ENCODE measurements at places on chromosomes 6 and 20.

- DNase-seq, result no peak
Observed at GRCh38 chr6:8556370-8557013, 121.1 kb upstream of the SLC35B3 start.

DNA sequence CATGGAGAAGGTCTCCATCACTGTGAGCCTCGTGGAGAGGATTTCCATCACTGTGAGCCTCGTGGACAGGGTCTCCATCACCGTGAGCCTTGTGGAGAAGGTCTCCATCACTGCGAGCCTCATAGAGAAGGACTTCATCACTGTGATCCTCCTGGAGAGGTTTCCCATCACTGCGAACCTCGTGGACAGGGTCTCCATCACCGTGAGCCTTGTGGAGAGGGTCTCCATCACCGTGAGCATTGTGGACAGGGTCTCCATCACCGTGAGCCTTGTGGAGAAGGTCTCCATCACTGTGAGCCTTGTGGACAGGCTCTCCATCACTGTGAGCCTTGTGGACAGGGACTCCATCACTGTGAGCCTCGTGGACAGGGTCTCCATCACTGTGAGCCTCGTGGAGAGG is 140.4 kb downstream of the ERMARD start:
- no peak for DNase-seq

GRCh38 chr6:49264909-49265308 is 198.1 kb downstream of the MMUT start:
- DNase-seq, result no peak

- DNase-seq, result no peak
Observed at GRCh38 chr20:57386762-57387161, 4.4 kb upstream of the RBM38 start.

- no peak for DNase-seq
Observed at GRCh38 chr20:22771706-22772105, 187.3 kb upstream of the FOXA2 start.

DNA sequence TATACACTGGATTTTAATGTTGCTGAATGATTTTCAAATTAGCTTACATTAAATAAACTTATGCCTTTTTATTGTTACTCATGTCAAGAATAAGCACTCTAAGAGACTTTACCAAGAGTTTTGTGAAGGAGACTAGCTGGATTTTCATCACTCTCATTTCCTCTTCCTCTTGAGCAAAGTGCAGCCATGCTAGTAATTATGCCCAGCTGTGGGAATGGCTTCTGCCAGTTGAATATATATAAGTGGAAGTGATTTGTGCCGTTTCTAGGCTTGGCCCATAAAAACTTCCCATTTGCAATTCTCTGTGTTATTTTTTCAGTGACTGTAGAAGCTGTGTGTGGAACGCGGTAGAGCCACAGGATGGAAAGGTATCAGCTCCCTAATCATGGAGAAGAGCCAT is 255.8 kb downstream of the HDGFL1 start:
- peak; percentile 9 for DNase-seq

DNA sequence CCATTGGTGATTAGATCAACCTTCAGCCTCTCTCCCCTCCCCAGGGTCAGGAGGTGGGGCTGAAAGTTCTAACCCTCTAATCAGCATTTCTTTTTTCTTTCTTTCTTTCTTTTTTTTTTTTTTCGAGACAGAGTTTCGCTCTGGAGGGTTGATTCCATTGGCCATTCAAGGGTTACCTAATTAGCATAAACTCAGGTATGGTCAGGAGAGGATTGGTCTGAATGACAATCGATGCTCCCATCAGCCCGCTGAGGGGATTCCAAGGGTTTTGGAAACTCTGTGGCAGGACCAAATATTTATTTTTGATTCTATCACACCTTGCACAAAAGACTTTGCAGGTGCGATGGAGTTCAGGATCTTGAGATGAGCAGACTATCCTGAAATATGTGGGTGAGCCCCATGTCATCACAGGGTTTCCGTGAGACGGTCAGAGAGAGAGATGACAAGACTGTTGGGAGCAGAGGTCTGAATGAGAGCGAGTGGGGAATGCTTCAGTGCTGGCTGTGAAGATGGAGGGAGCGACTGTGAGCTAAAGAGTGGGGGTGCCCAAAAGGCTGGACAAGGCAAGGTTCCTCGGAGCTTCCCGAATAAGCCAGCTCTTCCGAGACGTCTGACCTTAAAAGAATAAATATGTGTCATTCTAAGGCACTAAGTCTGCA is 107.1 kb downstream of the BMP7 start:
- DNase-seq, result no peak

- DNase-seq, result no peak
Observed at GRCh38 chr6:4907602-4908001, 96.2 kb downstream of the RPP40 start.

GRCh38 chr6:5435449-5435848 is 174.1 kb downstream of the FARS2 start:
- no peak for DNase-seq

DNA sequence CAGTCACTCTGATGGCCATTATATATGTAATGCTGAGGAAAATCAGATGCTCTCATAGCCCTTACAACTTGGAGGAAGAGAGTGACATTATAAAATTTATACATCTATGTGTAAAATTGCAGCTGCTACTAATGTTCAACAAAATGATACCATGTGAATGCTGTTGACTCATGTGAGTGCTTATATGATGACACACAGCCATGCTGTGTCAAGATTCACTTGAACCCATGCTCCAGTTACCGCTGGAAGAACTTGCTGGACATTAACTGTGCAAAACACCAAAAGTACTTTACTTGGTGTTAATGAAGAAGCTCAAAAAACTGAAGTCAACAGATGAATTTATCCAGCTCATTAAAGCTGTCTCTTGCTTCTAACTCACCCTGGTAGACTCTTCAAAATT is 318.9 kb upstream of the PLCB4 start:
- DNase-seq, result no peak

GRCh38 chr6:83183082-83183828 is 9.8 kb downstream of the PGM3 start:
- DNase-seq, result no peak

- DNase-seq, result peak; percentile 77
Observed at GRCh38 chr6:36492621-36493020, 49.8 kb downstream of the KCTD20 start.

GRCh38 chr20:1702328-1702727 is 44.7 kb upstream of the SIRPG start:
- peak; percentile 93 for DNase-seq

- DNase-seq, result no peak
Observed at GRCh38 chr6:169223006-169223405, 30.6 kb downstream of the THBS2 start.

GRCh38 chr20:1376007-1376406 is 16.8 kb downstream of the FKBP1A start:
- peak; percentile 69 for DNase-seq

DNA sequence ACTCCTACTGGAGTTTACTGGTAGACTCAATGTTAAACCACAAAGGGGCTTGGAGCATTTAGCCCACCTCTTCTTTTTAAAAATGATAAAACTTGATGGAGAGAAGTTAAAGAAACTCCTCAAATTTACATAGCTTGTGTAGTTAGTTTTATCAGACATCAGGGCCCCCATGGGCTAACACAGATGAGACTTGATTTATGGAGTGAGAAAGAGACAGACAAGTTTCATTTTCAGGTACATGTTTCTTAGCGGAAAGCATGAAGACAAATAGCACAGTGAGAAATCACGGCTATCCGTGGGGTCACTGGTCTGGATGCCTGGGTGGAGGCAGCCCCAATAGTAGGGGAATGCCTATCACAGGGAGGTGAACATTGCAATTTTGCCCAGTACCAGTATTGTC is 173.6 kb downstream of the TFAP2B start:
- DNase-seq, result no peak

All from inflammatory macrophage (primary cell).